Stimulated activated CD4-positive, alpha-beta T cell treated with anti-CD3 and anti-CD28 coated beads, Interleukin-15, amount 100 ng/mL, for 48 hours (primary cell): ENCODE measurements at places on chromosomes 5 and 9.

DNA sequence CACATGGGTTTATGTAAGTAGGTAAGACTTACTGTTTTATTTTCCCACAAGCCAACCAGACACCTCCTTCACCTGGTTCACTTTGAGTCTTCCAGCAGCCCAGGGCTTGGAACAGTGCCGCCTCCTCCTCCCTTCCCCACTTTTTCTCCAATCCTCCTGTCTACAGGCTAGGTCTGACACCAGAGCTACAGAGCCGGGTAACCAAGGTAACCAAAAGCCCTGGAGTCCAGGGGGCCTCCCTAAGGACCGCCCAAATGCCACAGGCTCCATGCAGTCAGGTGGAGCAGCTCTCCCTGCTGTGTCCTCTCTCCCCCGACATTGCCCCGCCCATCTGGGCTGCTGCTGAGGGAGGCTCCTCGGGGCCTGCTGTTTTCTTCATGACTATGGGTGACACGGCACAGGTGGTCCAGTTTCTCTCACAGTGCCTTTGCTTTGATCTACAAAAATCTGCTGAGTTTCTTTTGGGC is 138.0 kb upstream of the EFNA5 start:
- DNase-seq, result no peak

GRCh38 chr5:134581241-134581981 is 51.2 kb downstream of the SAR1B start:
- DNase-seq, result no peak

DNA sequence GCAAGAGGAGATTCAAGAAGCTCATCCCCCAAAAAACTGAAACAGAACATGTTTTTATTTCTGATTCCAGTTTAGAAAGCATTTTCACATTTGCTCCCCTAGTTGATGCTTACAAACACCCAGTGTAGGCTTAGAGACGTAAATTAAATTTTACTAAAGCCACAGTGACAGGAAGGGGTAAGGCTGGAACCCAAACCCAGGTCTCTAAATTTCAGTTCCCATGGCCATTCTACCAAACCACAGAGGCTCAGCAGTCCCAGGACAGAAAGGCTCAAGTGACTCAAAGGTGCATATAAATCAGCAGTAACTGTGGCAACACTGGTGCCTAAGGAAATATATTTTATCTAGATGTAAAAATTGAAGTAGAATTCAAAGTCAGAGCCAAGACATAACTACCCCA is 128.7 kb downstream of the CEP120 start:
- no peak for DNase-seq

- no peak for DNase-seq
These were observed 57.1 kb downstream of the MAST4 start for GRCh38 chr5:66653325-66653724.

DNA sequence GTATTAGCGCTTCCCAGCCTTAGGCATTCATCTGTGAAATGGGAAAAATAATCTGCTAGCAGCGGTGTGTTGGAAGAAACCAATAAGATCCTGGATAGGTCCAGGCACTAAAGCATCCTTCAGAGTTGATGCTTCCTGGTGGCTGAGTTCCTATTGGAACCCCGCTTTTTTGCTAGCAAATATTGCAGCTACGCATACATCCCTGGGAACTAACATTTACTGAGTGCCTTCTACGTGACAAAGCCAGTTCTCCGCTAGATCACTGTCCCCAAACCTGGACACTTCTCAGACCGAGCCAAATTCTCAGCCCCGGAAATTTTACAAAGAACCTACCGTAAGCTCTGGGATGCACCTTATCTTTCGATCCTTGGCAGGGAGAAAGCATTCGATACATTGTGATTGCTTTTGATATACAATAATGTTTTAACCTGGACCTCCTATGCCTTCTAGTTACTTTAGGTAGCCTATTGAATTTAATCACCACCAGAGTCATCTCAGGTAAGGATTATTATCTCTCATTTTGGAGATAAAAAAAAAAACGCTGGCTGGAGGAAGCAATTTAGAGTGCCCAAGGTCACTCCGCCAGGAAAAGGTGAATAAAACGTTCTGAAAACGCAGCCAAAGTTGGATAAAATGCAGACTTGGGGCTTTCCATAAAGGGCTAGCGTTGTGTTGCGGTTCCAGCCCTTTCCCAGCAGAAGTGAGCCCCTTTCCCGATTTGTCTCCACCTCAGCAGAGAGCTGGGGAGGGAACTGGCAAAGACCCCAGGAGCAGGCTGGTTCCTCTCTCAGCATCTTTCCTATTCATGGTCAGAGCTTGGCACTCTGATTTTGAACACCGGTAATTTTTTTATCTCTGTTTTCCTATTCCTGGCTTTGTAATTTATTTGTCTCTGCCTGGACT is 2.6 kb upstream of the MSX2 start:
- no peak for DNase-seq

- no peak for DNase-seq
These were observed 453.8 kb upstream of the ZNF608 start for GRCh38 chr5:125199968-125200865.

DNA sequence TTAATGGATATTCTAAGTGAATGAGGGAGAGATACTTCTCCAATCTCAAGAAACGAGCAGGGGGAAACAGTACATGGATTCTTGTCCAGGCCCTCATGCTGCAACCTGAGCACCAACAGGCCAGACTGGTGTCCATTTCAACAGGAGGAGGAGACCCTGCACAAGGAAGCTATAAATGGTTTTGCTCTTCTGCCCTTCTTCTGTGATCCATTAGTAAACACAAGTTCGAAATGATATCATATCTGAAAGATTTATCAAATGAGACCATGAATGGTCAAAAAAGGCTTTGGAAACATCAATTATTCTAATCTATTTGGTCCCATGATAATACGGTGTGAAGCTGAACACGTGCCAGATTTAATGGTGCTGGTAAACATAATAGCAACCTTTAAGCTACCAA is 109.8 kb downstream of the NR6A1 start:
- DNase-seq, result no peak

DNA sequence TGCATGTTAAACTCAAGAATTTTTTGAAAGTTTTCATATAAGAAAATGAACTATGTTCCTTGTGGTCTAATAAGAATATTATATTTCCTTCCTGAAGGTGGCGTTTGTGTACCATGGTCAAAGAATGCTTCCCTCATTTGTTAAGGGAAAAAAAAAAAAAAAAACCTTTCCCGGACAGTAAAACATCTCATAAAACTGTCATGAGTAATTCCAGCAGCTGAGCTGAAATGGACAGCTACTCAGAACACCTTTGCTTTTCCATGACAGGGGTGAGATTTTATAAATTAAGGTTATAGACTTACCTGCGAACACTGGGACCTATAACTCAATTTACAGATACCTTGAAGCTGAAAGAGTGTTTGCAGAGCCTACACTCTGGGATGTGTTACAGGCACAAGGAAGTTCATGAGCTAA is 113.2 kb upstream of the RANBP3L start:
- DNase-seq, result no peak

DNA sequence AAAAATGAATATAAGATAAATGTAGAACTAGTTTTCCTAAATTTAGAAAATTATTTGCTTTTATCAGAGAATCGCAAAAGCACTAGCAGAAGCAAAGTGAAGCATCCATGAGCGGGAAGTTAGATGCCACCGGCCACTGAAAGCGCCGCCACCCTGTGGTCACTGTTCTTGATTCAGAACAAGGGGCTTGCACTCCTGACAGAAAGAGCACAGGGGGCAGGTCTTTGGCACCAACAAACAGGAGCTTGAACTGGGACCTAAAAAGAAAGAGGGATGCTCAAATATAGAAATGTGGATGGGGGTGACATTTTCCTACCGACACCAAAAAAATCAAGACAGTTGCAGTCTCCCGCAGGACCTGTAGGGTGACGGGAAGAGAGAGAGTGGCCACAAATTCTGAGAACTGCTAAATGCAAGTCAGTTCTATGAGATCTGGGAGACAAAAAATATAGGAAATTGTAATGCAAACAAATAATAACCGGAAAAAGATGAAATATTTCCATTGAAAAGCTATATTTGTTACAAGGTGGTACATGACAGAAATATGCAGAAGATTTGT is 144.3 kb downstream of the CDH12 start:
- no peak for DNase-seq

GRCh38 chr5:18807256-18808149 is 1173.2 kb downstream of the TAF11L14 start:
- DNase-seq, result no peak

- no peak for DNase-seq
These were observed 33.4 kb upstream of the NCS1 start for GRCh38 chr9:130138791-130139190.

GRCh38 chr5:111699976-111700375 is 57.0 kb downstream of the NREP start:
- no peak for DNase-seq

- no peak for DNase-seq
These were observed 154.2 kb upstream of the WWC1 start for GRCh38 chr5:168137265-168137664.

- DNase-seq, result no peak
These were observed 88.1 kb upstream of the TLE1 start for GRCh38 chr9:81777482-81777881.

GRCh38 chr9:72025906-72026305 is 34.5 kb downstream of the C9orf57 start:
- DNase-seq, result no peak

GRCh38 chr5:121695307-121695706 is 156.4 kb upstream of the FTMT start:
- DNase-seq, result no peak

DNA sequence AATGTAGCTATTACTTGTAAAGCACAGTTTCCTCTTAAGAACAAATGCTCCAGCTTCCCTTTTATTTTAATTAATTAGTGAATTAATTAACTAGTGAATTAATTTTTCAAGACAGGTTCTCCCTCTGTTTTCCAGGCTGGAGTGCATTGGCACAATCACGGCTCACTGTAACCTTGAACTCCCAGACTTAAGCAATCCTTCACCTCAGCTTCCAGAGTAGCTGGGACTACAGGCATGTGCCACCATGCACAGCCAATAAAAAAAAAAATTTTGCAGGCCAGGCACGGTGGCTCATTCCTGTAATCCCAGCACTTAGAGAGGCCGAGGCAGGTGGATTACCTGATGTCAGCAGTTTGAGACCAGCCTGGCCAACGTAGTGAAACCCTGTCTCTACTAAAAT is 44.1 kb downstream of the FCHO2 start:
- DNase-seq, result no peak

GRCh38 chr5:53733853-53734252 is 173.4 kb downstream of the NDUFS4 start:
- DNase-seq, result no peak

- no peak for DNase-seq
These were observed 45.6 kb upstream of the RNF130 start for GRCh38 chr5:180117000-180117725.

DNA sequence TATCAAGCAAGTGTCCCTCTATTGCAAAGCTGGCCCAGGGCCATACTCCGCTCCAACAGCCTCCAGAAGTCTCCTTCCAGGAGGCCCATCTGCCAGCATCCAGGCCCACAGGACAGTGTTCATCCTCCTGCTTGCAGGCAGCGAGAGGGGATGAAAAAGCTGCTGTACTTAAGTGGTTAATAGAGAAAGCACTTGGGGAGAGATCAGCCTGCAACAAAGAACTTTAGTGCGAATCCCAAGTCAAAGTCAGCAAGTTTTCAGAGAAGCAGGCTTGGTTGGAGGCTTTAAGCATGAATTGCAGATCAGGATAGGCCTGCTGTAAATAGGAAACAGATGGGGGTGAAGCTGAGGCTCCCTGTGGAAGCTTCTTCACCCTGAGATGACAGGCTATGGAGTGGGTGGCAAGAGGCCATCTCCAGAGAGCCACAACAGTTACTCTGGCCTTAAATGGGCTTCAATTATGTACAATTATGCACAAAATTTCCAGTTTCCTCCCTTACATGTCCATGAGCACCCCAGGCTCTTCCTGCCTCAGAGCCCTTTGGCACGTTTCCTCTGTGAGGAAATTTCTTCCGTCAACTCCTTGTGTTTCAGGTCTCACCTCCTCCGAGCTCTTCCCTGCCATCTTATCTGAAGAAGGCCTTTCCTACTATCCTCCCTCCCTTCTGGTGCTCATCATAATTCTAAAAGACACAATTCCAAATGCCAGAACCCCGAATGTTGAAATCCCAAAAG is 98.0 kb upstream of the NR3C1 start:
- no peak for DNase-seq

- DNase-seq, result no peak
These were observed 36.4 kb upstream of the GAS1 start for GRCh38 chr9:86983620-86984259.

- no peak for DNase-seq
These were observed at the start of gene MEGF10 for GRCh38 chr5:127290019-127290945. TSS of gene MEGF10 (plus strand) at chr5:127290796. CDS start at chr5:127331309, 40,513 bp downstream.

DNA sequence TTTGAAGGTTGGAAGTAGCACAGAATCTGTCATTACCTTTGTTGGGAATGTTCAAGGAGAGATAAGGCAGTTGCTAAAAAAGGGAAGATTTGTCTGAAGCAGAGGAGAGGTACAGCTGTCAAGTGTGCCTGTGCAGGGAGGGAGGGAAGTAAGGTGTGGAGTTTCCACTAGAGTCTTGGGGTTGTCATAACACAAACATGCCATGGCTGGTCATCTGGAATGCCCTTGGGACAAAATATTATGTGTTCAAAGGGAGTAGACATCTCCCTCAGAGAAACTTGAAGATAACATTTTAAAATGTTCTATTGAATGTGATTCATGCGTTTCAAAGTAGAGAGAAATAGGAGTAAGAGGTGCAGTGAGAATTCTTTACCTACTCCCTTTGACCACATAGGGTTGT is 95.0 kb downstream of the MUSK start:
- no peak for DNase-seq

DNA sequence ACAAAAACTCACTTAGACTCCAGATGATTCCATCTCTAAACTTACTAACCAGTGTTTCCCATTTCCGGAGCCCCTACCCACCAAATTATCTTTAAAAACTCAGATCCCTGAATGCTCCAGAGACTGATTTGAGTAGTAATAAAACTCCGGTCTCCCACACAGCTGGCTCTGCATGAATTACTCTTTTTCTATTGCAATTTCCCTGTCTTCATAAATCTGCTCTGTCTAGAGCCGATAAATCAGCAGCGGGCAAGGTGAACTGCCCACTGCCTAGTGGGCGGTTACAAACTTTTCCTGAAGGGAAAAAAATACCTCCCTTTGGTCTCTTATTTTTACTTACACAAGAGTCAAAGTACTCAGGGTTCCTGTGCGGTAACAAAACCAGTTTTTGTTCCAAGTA is 624.4 kb upstream of the RORB start:
- no peak for DNase-seq

DNA sequence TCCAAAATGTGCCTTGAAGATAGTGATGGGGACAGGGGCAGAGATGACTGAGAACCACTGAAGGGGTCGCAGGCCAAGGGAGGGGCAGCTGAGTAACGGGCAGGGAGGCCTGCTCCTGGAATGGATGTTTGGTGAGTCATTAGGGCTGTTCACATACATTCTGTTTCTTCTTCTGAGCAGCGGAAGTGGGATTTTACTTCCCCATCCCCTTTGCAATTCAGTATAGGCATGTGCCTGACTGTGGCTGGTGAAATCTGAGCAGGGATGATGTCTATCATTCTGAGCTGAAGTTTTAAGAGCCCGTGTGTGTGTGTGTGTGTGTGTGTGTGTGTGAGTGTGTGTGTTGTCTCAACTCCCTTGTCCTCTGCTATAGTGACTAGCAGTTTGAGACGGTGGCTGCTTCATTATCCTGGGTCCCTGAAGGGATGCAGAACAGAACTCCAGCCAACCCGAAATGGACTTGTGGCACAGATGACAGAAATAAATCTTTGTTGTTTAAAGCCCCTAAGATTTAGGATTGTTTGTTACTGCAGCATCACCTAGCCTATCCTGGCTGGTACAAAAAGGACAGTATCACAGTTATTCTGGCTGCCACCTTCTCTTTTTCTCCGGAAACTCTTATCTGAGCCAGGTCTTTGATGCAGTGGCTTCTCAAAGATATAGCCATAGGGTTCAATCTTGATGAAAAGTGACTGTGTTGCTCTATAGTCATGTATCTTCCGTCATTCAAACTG is 29.2 kb upstream of the TGFBI start:
- DNase-seq, result no peak

GRCh38 chr5:150007050-150007449 is 6.5 kb downstream of the HMGXB3 start:
- no peak for DNase-seq
